Stimulated activated CD8-positive, alpha-beta memory T cell treated with anti-CD3 and anti-CD28 coated beads, Interleukin-7, amount 100 ng/mL, for 4 hours (primary cell): ENCODE measurements at places on chromosomes 2 and 18.
A peak's percentile ranks its signal among the peaks of the same experiment; 100 is the strongest.

- no peak for DNase-seq
Observed at GRCh38 chr2:75260946-75261345, 61.6 kb upstream of the TACR1 start.

GRCh38 chr2:119440501-119440870 lies 8.8 kb downstream of the TMEM37 start:
- no peak for DNase-seq

DNA sequence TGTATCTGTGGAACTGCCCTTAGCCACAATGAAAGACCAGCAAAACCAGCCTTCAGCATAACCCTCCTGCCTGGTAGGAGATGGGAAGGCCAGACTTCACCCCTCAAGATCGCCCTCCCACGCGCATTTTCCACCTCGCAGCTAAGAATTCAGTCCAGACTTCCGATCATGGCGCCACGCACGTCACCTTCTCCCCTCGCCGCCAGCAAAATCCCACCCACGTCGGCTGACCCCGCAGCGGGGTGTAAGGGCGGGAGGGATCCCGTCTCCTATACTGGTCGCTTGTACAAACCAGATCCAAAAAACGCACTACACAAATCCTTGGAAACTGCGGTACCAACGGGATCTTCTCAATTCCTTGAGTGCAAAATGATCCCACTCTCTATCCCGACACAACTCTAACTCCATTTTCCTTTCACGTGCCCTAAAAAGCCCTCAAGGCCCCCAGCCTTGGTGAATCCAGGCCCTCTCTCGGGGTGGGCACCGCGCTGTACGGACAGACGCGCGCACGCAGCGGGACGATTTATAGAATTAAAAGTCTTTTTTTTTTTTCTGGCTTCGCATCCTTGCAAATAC lies 1.0 kb upstream of the BMPR2 start:
- peak; percentile 44 for DNase-seq

- DNase-seq: no peak
Observed at GRCh38 chr2:45919160-45919650, 267.7 kb downstream of the PRKCE start.

DNA sequence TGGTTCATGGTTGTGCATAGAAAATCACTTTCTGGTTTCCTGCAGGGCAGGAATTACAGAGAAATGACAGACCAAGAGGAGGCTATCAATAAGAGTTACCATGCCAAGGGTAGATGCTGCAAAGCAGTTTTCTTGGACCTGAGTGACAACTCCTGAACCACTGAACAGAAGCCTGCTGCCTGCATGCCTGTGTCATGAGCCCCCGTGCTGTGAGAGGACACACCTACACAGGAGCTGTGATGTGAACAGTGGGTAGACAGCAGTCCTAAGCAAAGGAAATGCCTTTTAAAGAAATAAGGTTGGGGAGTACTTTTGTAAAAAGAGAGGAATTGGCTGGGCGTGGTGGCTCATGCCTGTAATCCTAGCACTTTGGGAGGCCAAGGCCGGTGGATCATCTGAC lies 54.2 kb upstream of the CREB1 start:
- DNase-seq: no peak

GRCh38 chr2:194096402-194096801 lies 1560.6 kb upstream of the SLC39A10 start:
- no peak for DNase-seq

- DNase-seq: no peak
Observed at GRCh38 chr2:20745924-20746555, 76.9 kb downstream of the LDAH start.

GRCh38 chr18:1090758-1091157 lies 186.1 kb downstream of the ADCYAP1 start:
- DNase-seq: no peak

- no peak for DNase-seq
Observed at GRCh38 chr2:75808793-75809535, 98.2 kb upstream of the GCFC2 start.

GRCh38 chr2:163732727-163733126 lies 3.1 kb downstream of the FIGN start:
- no peak for DNase-seq

DNA sequence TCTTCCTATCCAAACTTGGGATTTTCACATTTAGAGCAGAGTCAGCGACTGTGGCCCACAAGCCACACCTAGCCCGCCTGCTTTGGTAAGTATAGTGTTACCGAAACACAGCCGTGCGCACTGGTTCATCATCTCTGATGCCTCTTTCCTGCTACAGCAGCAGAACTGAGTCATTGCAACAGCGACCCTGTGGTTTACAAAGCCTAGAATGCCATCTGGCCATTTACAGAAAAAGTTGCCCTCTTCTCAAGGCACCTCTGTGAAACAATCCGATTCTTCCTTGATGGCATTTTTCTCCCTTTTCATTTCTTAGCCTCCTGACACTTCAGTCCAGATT lies 10.7 kb upstream of the IAH1 start:
- DNase-seq: no peak
